ENCODE measurements at places on chromosomes 1 and 21.
A peak's percentile ranks its signal among the peaks of the same experiment; 100 is the strongest.

- DNase-seq: no peak
These were observed 2.2 kb upstream of the NEK2 start for GRCh38 chr1:211677659-211678058.

GRCh38 chr1:184366997-184367396 is 19.8 kb upstream of the C1orf21 start:
- no peak for DNase-seq

GRCh38 chr1:94731891-94732290 is 88.3 kb upstream of the SLC44A3 start:
- no peak for DNase-seq

DNA sequence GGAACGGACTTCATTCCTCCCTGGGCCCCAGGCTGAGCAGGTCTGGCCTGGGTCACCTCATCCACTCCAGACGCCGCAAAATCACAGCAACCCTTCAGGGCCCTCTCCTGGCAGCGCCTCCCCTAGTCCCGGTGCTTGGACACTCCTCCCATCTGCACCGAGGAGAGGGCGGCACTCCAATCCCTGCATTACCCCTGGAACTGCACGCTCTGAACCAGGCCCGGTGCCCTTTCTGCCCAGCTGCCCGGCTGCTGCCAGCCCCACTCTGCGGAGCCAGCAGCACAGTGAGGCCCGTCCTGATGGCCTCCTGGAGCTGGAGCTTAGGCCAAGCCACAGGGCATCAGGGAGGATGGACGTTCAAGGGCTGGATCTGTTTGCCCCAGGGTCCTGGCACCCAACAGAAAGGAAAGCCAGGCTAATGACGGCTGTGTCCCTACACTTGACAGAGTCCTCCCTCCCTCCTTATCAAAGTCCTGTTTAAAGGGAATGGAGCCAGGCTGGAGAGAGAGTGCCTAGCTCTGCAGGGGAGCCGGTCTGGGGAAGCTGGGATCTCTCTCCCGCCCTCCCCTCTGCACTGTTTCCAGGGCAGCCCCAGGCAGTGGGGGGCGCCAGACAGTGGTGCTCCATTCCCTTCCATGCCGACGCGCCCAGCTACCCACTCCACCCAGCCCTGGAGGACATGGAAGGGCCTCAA is 12.7 kb downstream of the COL6A2 start:
- DNase-seq: no peak

- no peak for DNase-seq
These were observed 36.7 kb downstream of the ADAM30 start for GRCh38 chr1:119859647-119860046.

DNA sequence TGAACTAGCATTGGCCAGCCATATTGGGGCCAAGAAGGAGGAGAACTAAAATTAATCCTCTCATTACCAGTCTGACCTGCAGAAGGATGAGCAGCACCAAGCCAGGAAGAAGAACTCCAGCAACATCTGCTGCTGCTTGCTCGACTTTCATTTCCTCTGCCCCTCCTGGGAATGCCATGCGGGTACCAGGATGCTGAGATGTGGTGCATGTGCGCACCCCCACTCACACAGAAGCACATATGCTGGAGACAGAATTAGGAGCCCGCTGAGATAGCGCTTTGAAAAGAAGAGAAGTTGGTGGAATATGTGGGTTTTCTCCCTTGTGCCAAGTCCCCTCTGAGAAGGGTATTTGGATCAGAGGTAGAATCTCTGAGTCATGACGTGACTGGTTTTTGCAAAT is 70.4 kb downstream of the PLXNA2 start:
- DNase-seq: no peak

DNA sequence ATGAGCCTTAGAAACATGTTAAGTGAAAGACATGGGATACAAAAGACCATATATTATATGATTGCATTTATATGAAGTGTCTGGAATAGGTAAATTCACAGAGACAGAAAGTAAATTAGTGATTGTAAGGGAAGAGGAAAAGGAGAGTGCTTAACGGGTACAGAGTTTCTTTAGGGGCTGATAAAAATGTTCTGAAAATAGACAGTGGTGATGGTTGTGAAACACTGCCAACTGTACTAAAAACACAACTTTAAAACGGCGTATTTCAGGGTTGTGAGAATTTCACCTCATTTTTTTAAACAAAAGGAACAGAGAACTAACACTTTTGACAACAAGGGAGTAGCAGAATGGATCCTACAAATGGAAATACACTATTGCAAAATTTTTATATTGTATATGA is 13.4 kb downstream of the COP1 start:
- no peak for DNase-seq

- DNase-seq: no peak
These were observed 36.5 kb downstream of the RIPK4 start for GRCh38 chr21:41730367-41730765.

- DNase-seq: no peak
These were observed 47.6 kb downstream of the LPAR3 start for GRCh38 chr1:84845357-84845756.

- no peak for DNase-seq
These were observed 82.4 kb downstream of the FAF1 start for GRCh38 chr1:50877641-50878040.

GRCh38 chr1:221695301-221695700 is 46.6 kb downstream of the DUSP10 start:
- no peak for DNase-seq

GRCh38 chr1:227946624-227947385 is 927 bp downstream of the WNT9A start:
- peak; percentile 35 for DNase-seq

- DNase-seq: no peak
These were observed 850.2 kb upstream of the ADAMTS5 start for GRCh38 chr21:27817074-27817473.

DNA sequence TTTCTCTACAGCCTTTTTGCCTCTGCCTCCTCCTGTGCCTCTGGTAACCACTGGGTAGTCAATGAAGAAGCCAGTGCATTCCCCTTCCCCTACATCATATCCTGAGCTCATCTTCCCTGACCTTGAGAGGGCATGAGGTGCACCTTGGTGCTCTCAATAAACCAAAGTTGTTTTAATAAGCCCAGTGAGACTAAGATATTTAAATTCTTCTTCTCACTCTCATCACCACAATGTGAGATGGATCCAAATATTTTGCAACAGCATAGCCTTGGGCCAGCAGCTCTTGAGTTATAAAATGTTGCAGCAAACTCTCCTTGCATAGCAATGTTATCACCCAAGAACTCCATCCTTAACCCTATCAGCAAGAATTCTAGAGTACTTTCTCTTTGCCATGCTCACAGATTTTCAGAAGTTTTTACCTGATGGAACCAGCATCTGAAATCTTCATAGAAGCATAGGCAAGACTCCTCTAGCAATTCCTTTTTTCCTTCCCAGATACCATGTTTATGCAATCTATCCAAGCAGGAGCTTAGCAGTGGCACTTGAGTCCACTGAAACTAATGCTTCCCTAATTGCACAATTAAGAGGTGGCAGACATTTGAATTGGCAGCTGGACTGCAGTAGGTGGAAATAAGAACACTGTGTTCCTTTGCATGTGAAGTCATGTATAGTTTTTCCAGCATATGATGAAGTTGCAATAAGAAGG is 36.8 kb downstream of the CDC7 start:
- DNase-seq: no peak

DNA sequence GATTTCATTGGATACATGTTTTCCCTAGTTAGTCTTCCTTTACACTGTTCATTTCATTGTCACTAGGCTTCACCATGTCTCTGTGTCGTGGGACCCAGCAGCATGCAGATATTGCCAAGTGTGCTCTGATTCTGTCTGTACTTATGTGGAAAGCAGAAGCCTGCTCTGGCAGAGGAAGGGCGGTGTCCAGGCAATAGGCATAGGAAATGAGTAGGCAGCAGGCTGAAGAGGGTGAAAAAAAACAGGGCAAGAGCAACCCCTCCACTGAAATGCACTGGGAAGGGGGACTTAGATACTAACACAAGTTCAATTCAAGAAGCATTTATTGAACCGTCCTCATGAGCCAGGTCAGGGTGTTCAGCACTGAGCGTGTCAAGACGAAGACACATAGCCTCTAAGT is 85.2 kb upstream of the VAV3 start:
- no peak for DNase-seq

DNA sequence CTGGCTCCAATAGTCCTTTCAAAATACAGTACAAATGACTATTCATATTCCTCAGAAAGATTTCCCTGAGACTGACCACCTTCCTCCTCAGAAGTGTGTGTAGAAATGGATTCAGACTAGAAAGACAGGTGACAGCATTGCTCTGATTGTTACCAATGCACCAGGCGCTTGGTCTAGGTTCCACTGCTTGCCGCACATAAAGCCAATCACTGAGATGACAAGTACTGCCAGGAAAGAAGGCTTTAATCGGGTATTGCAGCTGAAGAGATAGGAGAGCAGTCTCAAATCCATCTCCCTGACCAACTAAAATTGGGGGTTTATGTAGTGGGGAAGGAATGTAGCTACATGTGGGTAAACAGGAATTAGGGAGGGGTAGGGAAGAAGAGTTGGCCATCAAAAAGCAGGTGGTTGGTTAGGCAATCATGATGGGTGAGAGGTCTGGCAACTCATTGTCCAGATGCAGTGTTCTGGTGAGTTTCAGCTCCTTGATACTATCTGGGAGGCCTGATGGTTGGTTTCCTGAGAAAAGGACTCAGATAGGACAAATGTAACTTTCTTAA is 98.0 kb downstream of the KCNH1 start:
- DNase-seq: no peak

GRCh38 chr1:27496604-27497155 is 6.7 kb upstream of the WASF2 start:
- DNase-seq: no peak

DNA sequence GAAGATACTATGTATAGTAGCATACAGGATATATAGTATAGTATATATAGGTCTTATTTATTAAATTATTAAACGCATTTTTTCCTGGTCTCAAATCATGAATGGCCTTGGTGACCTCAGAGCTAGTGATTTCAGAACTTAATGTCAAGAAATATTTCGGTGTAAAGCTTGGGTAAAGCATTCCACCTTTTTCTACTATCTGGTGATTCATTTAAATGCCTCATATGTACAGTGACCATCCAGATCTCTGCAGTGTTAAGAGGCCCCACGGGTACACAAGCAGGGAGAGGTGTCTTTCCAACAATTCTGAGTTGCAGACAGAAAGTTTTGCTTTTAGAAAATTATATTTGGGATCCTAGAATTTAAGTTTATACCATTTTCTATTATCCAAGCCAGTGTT is 626.5 kb downstream of the PTPRC start:
- no peak for DNase-seq

DNA sequence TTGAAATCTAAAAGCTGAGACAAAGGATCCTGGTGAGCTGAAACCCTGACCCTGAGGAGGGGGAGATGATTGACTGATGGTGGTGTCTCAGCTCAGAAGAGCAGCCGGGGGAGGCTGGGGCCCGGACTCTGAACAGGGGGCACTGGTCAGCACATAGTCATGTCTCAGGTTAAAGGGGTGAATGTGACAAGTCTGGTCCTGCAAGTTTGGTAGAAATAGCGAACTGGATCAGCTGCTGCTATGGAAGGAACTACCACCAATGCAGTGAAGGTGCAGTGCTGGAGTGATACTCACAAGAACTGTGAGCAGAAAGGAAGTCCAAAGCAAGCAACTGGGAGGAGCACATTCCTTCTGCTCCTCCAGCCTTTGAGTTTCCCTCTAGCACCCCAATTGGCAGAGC is 98.8 kb upstream of the SSX2IP start:
- DNase-seq: no peak

DNA sequence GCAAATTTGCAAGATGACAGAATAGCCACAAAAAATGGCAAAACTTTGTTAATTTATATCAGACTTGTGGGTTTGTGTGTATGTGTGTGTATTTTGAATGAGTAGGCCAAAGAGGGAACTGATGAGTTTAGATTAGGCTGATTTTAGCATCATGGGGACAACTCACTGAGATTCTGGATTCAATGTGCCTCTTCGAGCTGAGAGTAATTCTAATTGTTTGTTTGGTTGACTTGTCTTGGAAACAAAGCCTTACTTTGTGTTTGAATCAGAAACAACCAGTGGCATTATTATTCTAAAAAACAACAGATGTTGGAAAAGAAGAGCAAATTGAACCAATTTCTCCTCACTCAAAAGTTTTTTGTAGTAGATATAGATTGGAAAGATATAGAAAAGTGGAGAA is 40.5 kb upstream of the C21orf91 start:
- no peak for DNase-seq

DNA sequence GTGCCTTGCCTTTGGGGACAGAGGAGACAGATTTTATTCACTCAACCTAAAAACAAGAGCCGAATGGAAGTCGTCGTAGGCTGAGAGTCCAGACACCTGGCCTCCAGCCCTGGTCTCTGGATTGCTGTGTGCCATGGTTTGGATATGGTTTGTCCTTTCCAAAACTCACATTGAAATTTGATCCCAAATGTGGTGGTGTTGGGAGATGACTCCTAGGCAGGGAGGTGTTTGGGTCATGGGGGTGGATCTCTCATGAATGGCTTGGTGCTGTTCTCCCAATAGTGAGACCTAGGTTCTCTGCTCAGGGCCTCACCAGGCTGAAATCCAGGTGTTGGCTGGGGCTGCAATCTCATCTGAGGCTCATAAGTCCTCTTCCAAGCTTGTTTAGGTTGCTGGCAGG is 75.5 kb downstream of the FOXD2 start:
- no peak for DNase-seq

GRCh38 chr1:14787604-14788003 is 189.1 kb downstream of the KAZN start:
- DNase-seq: no peak

GRCh38 chr1:59204001-59204400 is 92.9 kb upstream of the FGGY start:
- no peak for DNase-seq

- no peak for DNase-seq
These were observed 19.8 kb downstream of the SH3BP5L start for GRCh38 chr1:248805876-248806275.

GRCh38 chr21:41289431-41289830 is 27.2 kb upstream of the FAM3B start:
- no peak for DNase-seq

DNA sequence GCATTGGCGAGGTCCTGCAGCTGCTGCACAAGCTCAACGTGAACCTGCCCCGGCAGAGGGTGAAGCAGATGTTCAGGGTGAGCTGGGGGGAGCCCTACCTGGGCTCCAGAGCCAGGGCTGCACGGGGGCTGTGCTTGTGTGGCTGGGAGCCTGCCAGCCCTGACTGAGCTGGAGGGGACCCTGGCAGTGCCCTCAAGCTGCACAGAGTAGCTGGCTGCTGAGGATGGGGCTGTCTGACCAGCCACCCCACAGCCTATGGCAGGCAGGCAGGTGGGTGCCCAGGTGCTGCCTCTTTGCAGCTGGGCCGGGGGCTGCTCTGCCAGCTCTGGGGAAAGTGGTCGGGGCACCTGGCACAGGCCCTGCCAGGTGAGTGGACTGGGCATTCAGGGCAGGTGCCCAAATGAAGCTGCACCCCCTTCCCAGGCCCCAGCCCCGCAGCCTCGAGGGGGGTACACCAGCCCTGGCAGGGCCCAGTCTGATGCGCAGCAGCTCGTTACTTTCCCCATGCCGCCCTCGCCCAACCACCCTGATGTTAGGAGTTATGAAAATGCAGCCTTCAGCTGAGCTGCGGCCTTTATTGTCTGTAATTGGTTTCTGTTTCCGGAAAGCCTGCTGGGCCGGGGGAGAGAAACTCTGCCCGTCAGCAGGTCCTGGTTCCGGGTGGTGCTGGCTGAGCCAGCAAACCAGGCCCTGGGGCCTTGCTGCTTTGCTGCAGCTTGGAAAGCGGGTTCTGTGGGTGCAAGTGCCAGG is 4.3 kb downstream of the PLCH2 start:
- no peak for DNase-seq
